ENCODE measurements at places on chromosomes 11 and 22.
A peak's percentile ranks its signal among the peaks of the same experiment; 100 is the strongest.

GRCh38 chr11:114215428-114215827 is 80.8 kb upstream of the NNMT start:
- H3K27me3 ChIP-seq, result no peaks in the 10 kb centered on the region
- no peak overlapping the region for H3K27ac ChIP-seq
- no peaks in the 10 kb centered on the region for H3K36me3 ChIP-seq

GRCh38 chr11:111944651-111945051 is 7.5 kb downstream of the DIXDC1 start:
- no peaks in the 10 kb centered on the region for H3K36me3 ChIP-seq
- H3K27ac ChIP-seq, result no peak overlapping the region
- H3K4me1 ChIP-seq, result peaks cover 12% of the 10 kb centered on the region
- DNase-seq, result no peak
- H3K4me3 ChIP-seq, result no peak overlapping the region

GRCh38 chr22:24146194-24146616 is 35.1 kb upstream of the SUSD2 start:
- no peaks in the 10 kb centered on the region for H3K36me3 ChIP-seq
- DNase-seq, result peak; percentile 37
- H3K27me3 ChIP-seq, result no peaks in the 10 kb centered on the region
- peak overlapping the region; percentile 72 for H3K27ac ChIP-seq

GRCh38 chr11:94926698-94927237 is 46.6 kb downstream of the CWC15 start:
- no peak overlapping the region for H3K27ac ChIP-seq
- no peak overlapping the region for H3K4me3 ChIP-seq
- H3K27me3 ChIP-seq, result no peaks in the 10 kb centered on the region
- DNase-seq, result no peak

DNA sequence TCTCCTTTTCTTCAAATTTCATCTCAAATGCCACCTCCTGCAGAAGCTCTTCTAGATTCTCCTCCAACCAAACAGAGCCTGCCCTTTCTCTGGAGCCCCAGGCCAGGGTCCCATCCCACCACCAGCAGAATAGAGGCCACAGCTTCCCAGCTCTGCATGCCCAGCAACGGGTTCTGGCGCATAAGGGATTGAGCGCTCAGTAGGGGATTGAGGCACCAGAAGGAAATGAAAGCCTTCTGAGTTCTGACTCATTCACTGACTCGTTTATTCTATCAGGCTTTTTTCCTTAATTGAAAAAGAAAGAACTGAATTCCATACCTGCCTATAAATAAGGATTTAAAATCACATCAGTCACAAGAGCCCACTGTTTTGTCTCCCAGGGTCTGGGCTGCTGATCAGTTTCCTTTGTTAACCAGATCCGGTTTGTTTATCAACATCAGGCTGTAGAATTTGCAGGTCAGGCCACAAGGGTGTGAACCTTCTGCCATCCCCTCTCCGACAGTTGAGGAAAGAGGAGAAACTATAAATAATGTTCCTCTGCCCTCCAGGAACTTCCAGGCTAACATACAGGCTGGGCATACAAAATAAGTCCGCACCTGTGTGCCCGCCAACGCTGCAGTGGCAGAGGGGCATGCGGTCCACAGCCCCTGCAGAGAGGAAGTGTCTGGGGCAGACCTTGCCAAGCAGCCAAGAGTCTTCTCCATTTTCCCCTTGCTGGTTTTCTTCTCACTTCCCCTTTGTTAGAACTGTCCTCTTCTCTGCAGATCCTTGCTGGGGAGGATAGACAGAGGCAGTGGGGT is 63.5 kb upstream of the PRDM11 start:
- peaks cover 77% of the 10 kb centered on the region for H3K4me1 ChIP-seq
- H3K4me3 ChIP-seq, result no peak overlapping the region
- peak overlapping the region; percentile 52 for H3K27ac ChIP-seq
- no peaks in the 10 kb centered on the region for H3K27me3 ChIP-seq

GRCh38 chr11:11207428-11207827 is 145.6 kb downstream of the CSNK2A3 start:
- H3K4me1 ChIP-seq, result no peaks in the 10 kb centered on the region
- no peaks in the 10 kb centered on the region for H3K36me3 ChIP-seq
- H3K27me3 ChIP-seq, result no peaks in the 10 kb centered on the region
- no peak for DNase-seq

GRCh38 chr22:39471381-39472141 is 14.7 kb downstream of the MGAT3 start:
- H3K4me3 ChIP-seq, result peak overlapping the region; percentile 14
- no peaks in the 10 kb centered on the region for H3K36me3 ChIP-seq
- DNase-seq, result peak; percentile 43
- H3K27ac ChIP-seq, result peak overlapping the region; percentile 40
- H3K4me1 ChIP-seq, result peaks cover 69% of the 10 kb centered on the region
- H3K27me3 ChIP-seq, result no peaks in the 10 kb centered on the region

GRCh38 chr11:27972522-27973170 is 135.3 kb downstream of the KIF18A start:
- no peak overlapping the region for H3K27ac ChIP-seq
- no peaks in the 10 kb centered on the region for H3K4me1 ChIP-seq
- no peaks in the 10 kb centered on the region for H3K36me3 ChIP-seq
- no peak for DNase-seq

- no peak overlapping the region for H3K27ac ChIP-seq
- H3K27me3 ChIP-seq, result no peaks in the 10 kb centered on the region
- no peak for DNase-seq
- H3K4me1 ChIP-seq, result no peaks in the 10 kb centered on the region
- no peaks in the 10 kb centered on the region for H3K36me3 ChIP-seq
Observed at GRCh38 chr22:41739576-41739975, 40.3 kb downstream of the MEI1 start.

GRCh38 chr11:843086-843734 is 558 bp downstream of the TSPAN4 start:
- no peak overlapping the region for H3K4me3 ChIP-seq
- no peak overlapping the region for H3K27ac ChIP-seq
- peaks cover 41% of the 10 kb centered on the region for H3K4me1 ChIP-seq
- no peaks in the 10 kb centered on the region for H3K27me3 ChIP-seq
- DNase-seq, result peak; percentile 52

- no peak overlapping the region for H3K4me3 ChIP-seq
- no peak overlapping the region for H3K27ac ChIP-seq
- no peaks in the 10 kb centered on the region for H3K27me3 ChIP-seq
Observed at GRCh38 chr11:70948855-70949531, 303.4 kb downstream of the SHANK2 start.

DNA sequence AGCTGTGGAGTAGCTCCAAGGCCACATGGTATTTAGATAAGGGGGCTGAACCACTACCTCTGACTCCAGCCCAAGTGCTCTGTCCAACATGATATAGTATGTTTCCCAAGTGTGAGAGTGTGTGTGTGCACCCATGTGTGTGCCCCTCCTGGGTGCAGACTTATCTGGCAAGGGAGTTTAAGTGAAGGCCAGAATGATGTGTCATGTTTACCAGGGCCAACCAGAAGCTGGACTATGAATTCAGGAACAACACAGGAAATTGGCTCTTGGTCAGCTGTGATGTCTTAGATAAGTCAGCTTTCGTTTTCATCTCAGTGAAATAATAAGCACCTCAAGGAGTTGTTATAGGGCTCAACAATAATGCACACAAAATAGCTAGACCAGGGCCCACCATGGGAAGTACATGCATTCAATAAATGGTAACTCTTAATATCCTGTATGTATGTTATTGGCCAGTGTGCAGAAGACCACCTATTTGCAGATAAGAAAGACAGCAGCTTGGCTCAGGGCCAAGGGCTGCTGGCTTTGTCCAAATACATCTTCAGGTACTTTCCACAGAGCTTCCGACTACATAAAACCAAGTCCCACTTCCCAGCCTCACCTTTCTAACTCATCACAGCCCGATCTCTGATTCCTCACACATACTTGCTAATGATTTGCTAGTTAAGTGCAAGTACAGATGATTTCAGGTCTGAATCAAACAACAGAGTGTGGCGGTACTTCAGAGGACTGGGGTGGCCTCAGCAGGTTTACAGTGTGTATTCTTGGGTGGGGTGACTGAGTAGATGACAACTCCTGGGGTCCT is 120.9 kb downstream of the ME3 start:
- no peak overlapping the region for H3K4me3 ChIP-seq
- H3K27ac ChIP-seq, result no peak overlapping the region
- DNase-seq, result no peak
- H3K27me3 ChIP-seq, result no peaks in the 10 kb centered on the region
- no peaks in the 10 kb centered on the region for H3K36me3 ChIP-seq

DNA sequence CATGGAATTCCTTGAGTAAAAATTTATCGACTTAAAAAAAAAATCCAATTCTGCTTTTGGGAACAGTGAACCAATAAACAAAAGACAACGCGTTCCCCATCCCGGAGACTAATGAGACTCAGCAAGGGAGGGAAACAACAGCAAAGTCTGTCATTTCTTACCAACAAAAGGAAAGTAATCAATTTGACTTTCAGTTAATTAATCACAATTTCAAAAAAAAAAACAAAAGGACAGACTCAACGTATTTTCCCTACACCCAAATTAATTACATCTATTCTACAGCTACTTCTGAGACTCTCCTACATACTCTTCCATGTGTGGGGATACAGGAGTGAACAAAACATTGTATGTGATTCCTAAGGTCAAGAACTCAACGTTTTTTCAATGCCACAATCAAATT is 1.9 kb downstream of the RDX start:
- H3K4me1 ChIP-seq, result peaks cover 12% of the 10 kb centered on the region
- no peak overlapping the region for H3K4me3 ChIP-seq
- DNase-seq, result no peak
- peaks cover 3% of the 10 kb centered on the region for H3K27me3 ChIP-seq
- H3K36me3 ChIP-seq, result no peaks in the 10 kb centered on the region

DNA sequence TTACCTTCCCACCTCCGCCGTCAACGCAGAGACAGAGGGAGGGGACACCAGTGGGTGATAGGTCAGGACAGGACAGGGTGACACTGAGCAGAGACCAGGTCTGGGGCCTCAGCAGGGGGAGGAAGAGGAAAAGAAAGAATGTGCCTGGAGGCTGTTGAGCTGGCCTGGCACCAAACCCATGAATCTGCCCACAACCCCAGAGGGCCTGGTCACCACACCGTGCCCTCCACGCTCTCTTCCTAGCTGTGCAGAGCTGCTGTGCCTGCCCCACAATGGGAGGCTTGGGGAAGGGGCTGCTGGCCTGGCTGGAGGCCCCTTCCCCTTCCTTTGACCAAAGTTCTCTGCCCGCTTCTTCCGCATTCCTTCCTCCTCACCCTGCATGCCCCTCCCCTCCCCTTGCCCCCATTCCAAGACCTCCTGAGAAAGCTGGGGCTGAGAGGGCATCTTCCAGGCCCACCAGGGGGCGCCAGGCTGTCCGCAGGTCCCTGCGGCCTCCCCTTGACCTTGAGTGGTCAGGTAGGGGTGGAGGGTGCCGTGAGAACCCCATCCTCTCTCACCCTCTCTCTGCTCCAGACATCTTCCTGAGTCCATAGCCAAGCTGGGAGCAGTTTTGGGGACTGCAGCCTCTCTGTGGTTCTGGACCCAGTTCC is 11.0 kb upstream of the CACNA1I start:
- H3K27me3 ChIP-seq, result no peaks in the 10 kb centered on the region
- no peak overlapping the region for H3K27ac ChIP-seq
- no peak overlapping the region for H3K4me3 ChIP-seq
- peaks cover 8% of the 10 kb centered on the region for H3K4me1 ChIP-seq
- H3K36me3 ChIP-seq, result no peaks in the 10 kb centered on the region

GRCh38 chr11:116906479-116906878 is 69.1 kb upstream of the APOA1 start:
- H3K27ac ChIP-seq, result no peak overlapping the region
- no peaks in the 10 kb centered on the region for H3K27me3 ChIP-seq
- no peak for DNase-seq

- no peaks in the 10 kb centered on the region for H3K36me3 ChIP-seq
- no peak overlapping the region for H3K27ac ChIP-seq
- no peak for DNase-seq
- no peak overlapping the region for H3K4me3 ChIP-seq
- H3K4me1 ChIP-seq, result no peaks in the 10 kb centered on the region
Observed at GRCh38 chr11:15714641-15715399, 600.1 kb downstream of the INSC start.

- H3K4me3 ChIP-seq, result no peak overlapping the region
- no peaks in the 10 kb centered on the region for H3K36me3 ChIP-seq
- no peak for DNase-seq
Observed at GRCh38 chr11:8749202-8749601, 66.6 kb downstream of the RPL27A start.

GRCh38 chr11:114317787-114318137 is 21.6 kb downstream of the NNMT start:
- no peak overlapping the region for H3K27ac ChIP-seq
- H3K36me3 ChIP-seq, result no peaks in the 10 kb centered on the region
- no peak for DNase-seq
- H3K4me1 ChIP-seq, result no peaks in the 10 kb centered on the region
- no peak overlapping the region for H3K4me3 ChIP-seq

DNA sequence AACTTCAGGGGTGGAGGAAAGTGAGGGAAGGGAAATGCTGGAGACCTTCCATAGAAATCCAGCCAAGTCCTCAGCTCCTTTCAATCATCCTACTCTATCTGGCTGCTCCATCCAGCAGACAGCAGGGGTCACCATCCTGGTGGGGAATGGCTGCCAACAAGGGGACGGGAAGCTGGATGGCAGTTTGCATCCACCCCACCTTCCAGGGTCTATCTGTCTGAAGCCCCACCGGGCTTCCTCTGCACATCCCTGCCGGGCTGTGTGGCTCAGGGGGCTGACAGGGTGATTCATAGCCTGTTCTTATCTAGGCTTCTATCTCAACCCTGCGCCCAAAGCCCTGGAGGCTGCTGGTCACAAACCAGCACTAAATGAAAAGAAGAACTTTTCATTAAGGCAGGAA is 1.1 kb downstream of the SYTL2 start:
- H3K4me1 ChIP-seq, result peaks cover 25% of the 10 kb centered on the region
- no peaks in the 10 kb centered on the region for H3K36me3 ChIP-seq
- H3K27ac ChIP-seq, result no peak overlapping the region
- peak; percentile 17 for DNase-seq
- H3K27me3 ChIP-seq, result no peaks in the 10 kb centered on the region

GRCh38 chr11:67317205-67317887 is 14.0 kb downstream of the SSH3 start:
- H3K27ac ChIP-seq, result peak overlapping the region; percentile 46
- H3K4me1 ChIP-seq, result peaks cover 22% of the 10 kb centered on the region
- H3K36me3 ChIP-seq, result no peaks in the 10 kb centered on the region
- peak; percentile 99 for DNase-seq
- H3K27me3 ChIP-seq, result no peaks in the 10 kb centered on the region

GRCh38 chr11:65883786-65884715 is 4.2 kb downstream of the FIBP start:
- DNase-seq, result no peak
- peaks cover 31% of the 10 kb centered on the region for H3K36me3 ChIP-seq
- H3K4me3 ChIP-seq, result no peak overlapping the region
- peaks cover 18% of the 10 kb centered on the region for H3K4me1 ChIP-seq
- no peak overlapping the region for H3K27ac ChIP-seq

DNA sequence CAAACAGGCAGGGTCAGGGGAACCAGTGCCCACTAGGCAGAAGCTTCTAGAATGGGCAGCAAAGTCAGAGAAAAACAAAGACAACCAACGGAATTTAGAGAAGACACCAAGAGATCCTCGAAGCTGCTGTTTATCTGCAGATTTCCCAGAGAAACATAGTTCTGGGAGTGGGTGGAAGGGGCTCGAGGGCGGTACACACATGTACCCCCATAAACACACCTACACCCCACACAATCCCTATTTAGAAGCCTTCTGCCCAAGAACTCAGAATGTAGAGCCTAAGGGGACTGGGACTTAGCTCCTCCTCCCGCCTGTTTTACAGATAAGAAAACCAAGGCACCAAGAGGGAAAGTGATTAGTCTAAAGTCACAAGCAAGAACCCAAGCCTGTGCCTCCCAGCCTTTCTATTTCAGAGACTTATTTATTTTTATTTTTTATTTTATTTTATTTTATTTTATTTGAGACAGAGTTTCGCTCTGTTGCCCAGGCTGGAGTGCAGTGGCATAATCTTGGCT is 6.4 kb downstream of the NPTXR start:
- H3K4me3 ChIP-seq, result no peak overlapping the region
- H3K27ac ChIP-seq, result no peak overlapping the region
- H3K36me3 ChIP-seq, result no peaks in the 10 kb centered on the region
- DNase-seq, result no peak
- H3K27me3 ChIP-seq, result peaks cover 8% of the 10 kb centered on the region

Measured in B cell (primary cell).